ENCODE measurements at places on chromosomes 4 and X.

DNA sequence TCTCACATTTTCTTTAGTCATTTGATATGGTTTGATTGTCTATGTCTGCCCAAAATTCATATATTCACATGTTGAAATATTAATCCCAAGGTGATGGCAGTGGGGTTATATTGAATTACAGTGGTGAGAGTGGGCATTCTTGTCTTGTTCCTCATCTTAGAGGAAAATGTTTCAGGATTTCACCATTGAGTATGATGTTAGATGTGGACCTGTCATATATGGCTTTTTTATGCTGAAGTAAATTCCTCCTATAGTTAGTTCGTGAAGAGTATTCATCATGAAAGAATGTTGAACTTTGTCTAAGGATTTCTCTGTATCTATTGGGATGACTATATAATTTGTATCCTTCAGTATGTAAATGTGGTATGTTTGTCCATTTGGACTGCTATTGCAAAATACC, 512.3 kb upstream of the EPHA5 start:
- H3K27me3 ChIP-seq, result no peaks in the 10 kb centered on the region
- no peak for DNase-seq
- H3K27ac ChIP-seq, result no peak overlapping the region
- H3K4me3 ChIP-seq, result no peak overlapping the region

DNA sequence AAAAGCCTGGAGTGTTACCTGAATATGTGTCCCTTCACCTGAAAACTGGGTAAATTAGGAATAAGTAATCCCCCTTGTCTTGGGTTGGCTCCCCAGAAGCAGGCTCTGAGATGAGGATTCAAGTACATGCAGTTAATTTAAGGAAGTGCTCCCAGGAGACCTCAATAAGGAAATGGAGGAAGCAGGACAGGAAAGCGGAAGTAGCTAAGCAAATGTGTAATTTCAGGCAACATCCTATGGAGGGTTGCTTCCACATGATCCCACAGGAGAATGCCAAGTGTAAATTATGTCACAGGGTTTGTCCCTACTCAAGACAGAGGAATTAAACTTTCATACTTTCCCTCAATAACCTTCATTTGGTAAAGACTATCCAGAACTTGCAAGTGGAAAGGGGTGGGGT, 48.1 kb upstream of the ARHGEF6 start:
- H3K4me3 ChIP-seq, result no peak overlapping the region
- no peaks in the 10 kb centered on the region for H3K27me3 ChIP-seq

- DNase-seq, result no peak
- no peaks in the 10 kb centered on the region for H3K36me3 ChIP-seq
- no peak overlapping the region for H3K4me3 ChIP-seq
These were observed 63.7 kb downstream of the MAML3 start for GRCh38 chr4:140090215-140090731.

DNA sequence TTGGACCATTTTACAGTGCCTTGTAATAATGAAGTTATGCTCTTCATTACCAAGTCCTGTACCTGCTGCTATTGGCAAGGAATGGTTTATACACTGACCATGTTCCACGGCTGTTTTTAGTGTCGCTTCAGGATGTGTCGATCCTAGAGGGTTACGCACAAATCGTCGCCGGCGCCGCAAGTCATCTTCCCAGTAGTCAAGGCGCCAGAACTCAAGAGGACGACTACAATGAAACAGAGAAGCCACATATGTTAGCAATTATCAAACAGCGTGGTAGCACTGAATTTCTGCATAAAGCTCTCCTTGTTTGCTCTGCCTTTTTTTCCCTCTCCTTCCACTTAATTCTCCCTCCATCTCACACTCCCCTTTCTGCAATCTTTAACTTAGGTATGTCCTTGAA, 17.0 kb downstream of the MAB21L2 start:
- no peaks in the 10 kb centered on the region for H3K4me1 ChIP-seq
- no peak overlapping the region for H3K4me3 ChIP-seq
- no peaks in the 10 kb centered on the region for H3K27me3 ChIP-seq
- H3K36me3 ChIP-seq, result no peaks in the 10 kb centered on the region
- DNase-seq, result no peak
- H3K27ac ChIP-seq, result no peak overlapping the region

- no peaks in the 10 kb centered on the region for H3K4me1 ChIP-seq
- H3K27ac ChIP-seq, result no peak overlapping the region
- H3K27me3 ChIP-seq, result no peaks in the 10 kb centered on the region
- no peak overlapping the region for H3K4me3 ChIP-seq
- no peak for DNase-seq
These were observed 16.9 kb upstream of the TMEM165 start for GRCh38 chr4:55378617-55379467.

GRCh38 chr4:23061431-23061830, 368.7 kb downstream of the GBA3 start:
- H3K4me3 ChIP-seq, result no peak overlapping the region
- H3K27ac ChIP-seq, result no peak overlapping the region
- H3K27me3 ChIP-seq, result no peaks in the 10 kb centered on the region
- DNase-seq, result no peak
- no peaks in the 10 kb centered on the region for H3K4me1 ChIP-seq
- H3K36me3 ChIP-seq, result no peaks in the 10 kb centered on the region

- H3K36me3 ChIP-seq, result no peaks in the 10 kb centered on the region
- no peak overlapping the region for H3K4me3 ChIP-seq
- no peak for DNase-seq
- no peaks in the 10 kb centered on the region for H3K27me3 ChIP-seq
- H3K27ac ChIP-seq, result no peak overlapping the region
These were observed 73.2 kb downstream of the CBLL2 start for GRCh38 chrX:22345884-22346283.

- no peak overlapping the region for H3K27ac ChIP-seq
- no peaks in the 10 kb centered on the region for H3K4me1 ChIP-seq
- no peak overlapping the region for H3K4me3 ChIP-seq
- no peaks in the 10 kb centered on the region for H3K27me3 ChIP-seq
These were observed 13.6 kb downstream of the TSPAN6 start for GRCh38 chrX:100623001-100623400.

- no peak for DNase-seq
- 0 out of 2 replicates have a peak, but pooled peaks cover 1% of the 10 kb centered on the region for H3K27me3 ChIP-seq
- H3K36me3 ChIP-seq, result no peaks in the 10 kb centered on the region
- H3K27ac ChIP-seq, result no peak overlapping the region
- no peaks in the 10 kb centered on the region for H3K4me1 ChIP-seq
These were observed 22.2 kb downstream of the C4orf50 start for GRCh38 chr4:5995901-5996623.

GRCh38 chrX:110032534-110033147, 29.7 kb downstream of the TMEM164 start:
- H3K4me1 ChIP-seq, result no peaks in the 10 kb centered on the region
- H3K27ac ChIP-seq, result no peak overlapping the region
- no peaks in the 10 kb centered on the region for H3K27me3 ChIP-seq
- no peaks in the 10 kb centered on the region for H3K36me3 ChIP-seq
- no peak for DNase-seq

DNA sequence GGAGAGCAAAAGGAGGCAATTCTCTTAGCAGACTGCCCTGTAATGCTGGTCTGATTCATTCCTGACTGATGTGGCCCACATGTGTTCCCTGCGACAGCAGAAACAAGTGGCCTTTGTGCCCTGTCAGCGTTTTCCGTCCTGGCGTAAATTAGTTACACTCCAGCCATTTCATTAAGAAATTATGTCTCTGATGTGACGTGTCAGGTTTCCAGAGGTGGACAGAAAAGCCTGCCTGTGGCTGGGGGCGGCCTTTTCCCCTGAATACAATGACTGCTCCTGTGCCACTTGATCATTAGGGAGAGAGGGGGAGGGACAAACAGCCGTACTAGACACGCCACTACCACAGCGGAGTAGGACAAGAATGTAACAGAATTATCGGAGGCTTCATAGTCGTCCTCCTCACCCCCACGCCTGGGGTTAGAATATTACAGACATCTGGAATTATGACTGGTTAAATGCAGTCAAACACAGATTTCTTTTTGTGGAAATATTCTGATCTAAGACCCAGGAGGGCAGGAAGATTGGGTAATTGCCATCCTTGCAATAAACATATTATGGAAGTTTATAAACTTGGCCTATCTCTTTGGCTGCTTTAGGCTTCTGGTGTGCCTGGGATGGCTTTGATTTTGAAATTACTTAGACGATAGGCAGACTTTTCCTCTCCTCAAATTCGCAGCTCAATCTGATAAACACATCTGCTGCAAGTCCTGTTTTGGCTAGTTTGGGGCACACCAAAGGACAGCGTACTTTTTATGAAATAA, 146.2 kb upstream of the BCOR start:
- H3K36me3 ChIP-seq, result no peaks in the 10 kb centered on the region
- no peaks in the 10 kb centered on the region for H3K27me3 ChIP-seq
- 0 out of 2 replicates have a peak, but pooled peaks cover 3% of the 10 kb centered on the region for H3K4me1 ChIP-seq
- H3K27ac ChIP-seq, result no peak overlapping the region
- no peak overlapping the region for H3K4me3 ChIP-seq
- DNase-seq, result no peak

DNA sequence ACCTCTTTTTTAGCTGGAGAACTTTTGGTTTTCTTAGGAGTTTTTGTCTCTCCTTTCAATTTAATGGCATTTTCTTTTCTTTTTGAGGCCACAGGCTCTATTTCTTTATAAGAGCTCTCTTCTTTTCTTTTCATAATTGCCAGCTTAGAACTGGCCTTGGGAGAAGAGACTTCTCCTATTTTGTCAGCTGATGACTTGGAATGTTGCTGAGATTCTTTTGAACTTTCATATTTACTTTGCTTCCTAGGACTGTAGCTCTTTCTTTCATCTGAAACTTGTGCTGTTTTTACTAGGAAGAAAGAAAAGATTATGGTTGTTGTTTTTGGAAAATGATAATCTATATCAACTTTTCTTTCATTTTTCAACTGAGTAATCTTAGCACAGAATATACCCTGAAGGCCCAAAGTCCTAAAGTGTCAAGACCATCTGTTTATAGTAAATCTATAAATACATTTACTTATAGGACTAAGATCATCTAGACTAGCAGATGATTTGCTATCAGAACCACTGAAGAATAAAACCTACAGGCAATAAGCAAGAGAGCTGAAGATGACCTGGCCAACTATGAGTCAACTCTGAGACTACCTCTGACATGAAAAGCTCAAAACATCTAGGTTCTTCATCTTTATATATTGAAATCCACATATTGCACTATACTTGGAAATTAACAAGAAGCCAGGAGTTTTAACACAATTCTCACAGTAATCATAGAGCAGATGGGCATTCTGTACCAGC, 45.6 kb downstream of the RFC1 start:
- H3K4me3 ChIP-seq, result no peak overlapping the region
- no peaks in the 10 kb centered on the region for H3K4me1 ChIP-seq
- peaks cover 25% of the 10 kb centered on the region for H3K36me3 ChIP-seq
- no peaks in the 10 kb centered on the region for H3K27me3 ChIP-seq
- H3K27ac ChIP-seq, result no peak overlapping the region

DNA sequence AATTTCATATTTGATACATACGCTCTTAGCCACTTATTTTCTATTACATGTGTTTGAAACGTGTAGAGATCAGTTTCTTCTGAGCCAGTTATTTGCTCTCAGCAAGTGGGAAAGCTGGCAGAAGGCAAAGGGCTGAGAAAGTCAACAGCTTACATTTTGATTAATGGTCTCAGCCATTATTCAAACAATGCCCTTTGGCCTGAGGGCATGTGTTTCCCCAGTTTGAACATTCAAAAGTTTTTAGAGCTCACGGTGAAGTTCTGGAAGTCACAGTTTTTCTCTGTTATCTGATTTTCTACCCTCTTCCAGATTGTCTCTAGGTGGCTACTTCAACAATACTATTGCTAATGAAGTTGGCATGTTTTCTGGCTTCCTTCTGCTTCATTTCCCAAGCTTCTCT, 591.8 kb upstream of the CPEB2 start:
- no peaks in the 10 kb centered on the region for H3K27me3 ChIP-seq
- no peaks in the 10 kb centered on the region for H3K4me1 ChIP-seq
- no peak for DNase-seq
- H3K4me3 ChIP-seq, result no peak overlapping the region
- no peaks in the 10 kb centered on the region for H3K36me3 ChIP-seq

GRCh38 chr4:99447079-99447478, 11.9 kb upstream of the ADH7 start:
- H3K4me1 ChIP-seq, result no peaks in the 10 kb centered on the region
- DNase-seq, result no peak
- no peak overlapping the region for H3K4me3 ChIP-seq
- H3K27me3 ChIP-seq, result no peaks in the 10 kb centered on the region

GRCh38 chrX:79412972-79413371, 45.8 kb upstream of the ITM2A start:
- DNase-seq, result no peak
- H3K36me3 ChIP-seq, result no peaks in the 10 kb centered on the region
- no peak overlapping the region for H3K27ac ChIP-seq
- no peaks in the 10 kb centered on the region for H3K4me1 ChIP-seq

DNA sequence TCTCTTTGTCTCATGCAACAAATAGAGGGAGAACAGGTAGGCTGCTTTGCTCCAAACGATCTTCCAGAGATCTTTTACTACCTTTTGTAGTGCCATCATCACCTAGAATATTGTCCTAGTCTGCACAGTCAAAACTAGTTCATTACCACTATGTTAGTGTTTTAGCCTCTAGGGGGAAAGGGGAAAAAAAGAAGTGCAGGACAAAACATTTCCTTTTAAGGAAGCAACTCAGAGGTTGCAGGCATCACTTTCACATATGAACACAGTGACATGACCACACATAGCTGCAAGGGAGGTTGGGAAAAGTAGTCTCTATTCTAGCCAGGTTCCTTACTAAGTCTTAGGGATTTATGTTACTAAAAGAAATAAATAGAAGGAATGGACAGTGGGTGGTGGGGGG, 39.3 kb upstream of the RAP2C start:
- no peak for DNase-seq
- no peaks in the 10 kb centered on the region for H3K36me3 ChIP-seq
- no peaks in the 10 kb centered on the region for H3K4me1 ChIP-seq
- no peaks in the 10 kb centered on the region for H3K27me3 ChIP-seq
- H3K27ac ChIP-seq, result no peak overlapping the region
- no peak overlapping the region for H3K4me3 ChIP-seq

- no peaks in the 10 kb centered on the region for H3K27me3 ChIP-seq
- no peak overlapping the region for H3K27ac ChIP-seq
- no peaks in the 10 kb centered on the region for H3K36me3 ChIP-seq
- DNase-seq, result no peak
- no peaks in the 10 kb centered on the region for H3K4me1 ChIP-seq
These were observed 40.7 kb upstream of the GPC3 start for GRCh38 chrX:134025986-134026545.

- H3K4me3 ChIP-seq, result no peak overlapping the region
- no peaks in the 10 kb centered on the region for H3K36me3 ChIP-seq
- no peak overlapping the region for H3K27ac ChIP-seq
- DNase-seq, result no peak
- H3K27me3 ChIP-seq, result no peaks in the 10 kb centered on the region
- H3K4me1 ChIP-seq, result no peaks in the 10 kb centered on the region
These were observed 18.7 kb downstream of the NDNF start for GRCh38 chr4:121053601-121054143.
